ENCODE measurements at places on chromosomes 2 and 18.
A peak's percentile ranks its signal among the peaks of the same experiment; 100 is the strongest.

DNA sequence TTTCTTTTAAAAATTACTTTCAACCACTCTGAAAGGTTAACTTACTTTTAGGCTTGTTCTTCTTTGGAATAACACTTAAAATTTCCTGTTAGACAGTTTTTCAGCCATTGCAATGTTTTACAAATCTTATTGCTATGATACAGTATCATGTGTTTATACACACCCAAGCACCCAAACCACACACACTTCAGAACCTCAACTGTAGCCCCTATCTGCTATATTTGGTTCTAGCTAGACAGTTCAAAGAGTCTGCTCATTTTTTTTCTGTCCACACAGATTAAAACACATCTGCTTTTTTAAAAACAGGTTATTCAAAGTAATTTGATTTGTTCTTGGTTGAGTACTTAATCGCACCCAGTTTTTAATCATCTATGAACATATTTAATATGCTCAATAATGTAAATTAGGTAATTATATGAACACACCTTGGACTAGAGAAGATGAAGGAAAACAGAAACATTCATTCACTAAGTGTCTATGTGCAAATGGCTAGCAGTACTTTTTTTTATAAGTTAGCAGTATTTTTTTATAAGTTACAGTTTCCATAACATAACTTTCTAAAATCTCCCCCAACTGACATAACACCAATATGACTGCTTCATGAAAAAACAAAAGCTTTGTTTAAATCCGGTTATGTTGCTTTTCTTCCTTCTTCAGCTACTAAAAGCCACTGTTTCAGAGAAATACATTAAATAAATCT lies 17.6 kb downstream of the FBXO11 start:
- DNase-seq: peak; percentile 10

DNA sequence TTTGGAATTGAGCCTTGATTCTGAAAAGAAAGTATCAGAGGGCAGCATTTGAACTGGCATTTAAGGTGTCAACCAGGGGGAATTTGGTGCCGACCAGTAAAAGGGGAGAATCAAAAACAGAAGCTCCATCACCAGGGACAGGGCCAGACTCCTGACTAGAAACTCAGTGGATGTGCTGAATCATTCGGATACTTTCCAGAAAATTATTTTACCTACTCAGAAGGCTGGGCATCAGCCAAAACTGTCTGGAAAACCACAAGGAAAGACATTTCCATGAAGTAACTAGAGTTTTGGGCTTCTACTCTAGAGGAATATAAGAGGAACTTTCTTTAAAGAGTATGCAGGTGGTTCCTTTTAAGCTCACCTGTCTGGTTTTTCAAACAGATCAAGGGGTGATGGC lies 756.6 kb downstream of the RNF144A start:
- no peak for DNase-seq

DNA sequence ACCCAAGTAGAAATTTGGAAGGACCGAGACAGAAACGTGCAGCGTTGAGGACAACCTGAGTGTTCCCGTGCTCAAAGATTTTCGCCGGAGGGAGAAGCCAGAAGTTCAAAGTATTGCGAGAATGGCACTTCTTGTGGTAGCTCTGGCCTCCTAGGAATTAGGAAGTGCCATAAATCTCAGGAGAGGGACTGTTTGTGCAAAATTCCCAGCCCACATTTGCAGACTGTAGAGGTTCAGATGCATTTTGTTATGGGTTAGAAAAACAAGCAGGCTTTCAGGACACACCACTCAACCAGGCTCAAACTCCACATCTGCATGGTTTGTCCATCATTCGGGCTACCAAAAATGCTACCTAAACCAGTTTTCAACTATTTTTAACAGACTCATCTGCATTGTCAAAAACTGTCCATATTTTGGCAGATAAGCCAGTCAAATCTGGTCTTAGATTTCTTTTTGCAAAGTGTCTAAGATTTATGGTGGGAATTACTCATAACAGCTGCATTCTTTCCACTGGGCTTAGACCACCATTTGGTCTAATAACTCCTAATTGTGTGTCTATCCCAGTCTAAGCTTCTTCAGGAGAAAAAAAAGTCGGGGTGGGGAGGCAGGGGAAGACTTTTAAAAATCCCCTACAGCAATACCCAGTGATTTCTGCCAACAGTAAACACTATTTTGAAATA lies 422.9 kb downstream of the ARHGAP15 start:
- DNase-seq: no peak

DNA sequence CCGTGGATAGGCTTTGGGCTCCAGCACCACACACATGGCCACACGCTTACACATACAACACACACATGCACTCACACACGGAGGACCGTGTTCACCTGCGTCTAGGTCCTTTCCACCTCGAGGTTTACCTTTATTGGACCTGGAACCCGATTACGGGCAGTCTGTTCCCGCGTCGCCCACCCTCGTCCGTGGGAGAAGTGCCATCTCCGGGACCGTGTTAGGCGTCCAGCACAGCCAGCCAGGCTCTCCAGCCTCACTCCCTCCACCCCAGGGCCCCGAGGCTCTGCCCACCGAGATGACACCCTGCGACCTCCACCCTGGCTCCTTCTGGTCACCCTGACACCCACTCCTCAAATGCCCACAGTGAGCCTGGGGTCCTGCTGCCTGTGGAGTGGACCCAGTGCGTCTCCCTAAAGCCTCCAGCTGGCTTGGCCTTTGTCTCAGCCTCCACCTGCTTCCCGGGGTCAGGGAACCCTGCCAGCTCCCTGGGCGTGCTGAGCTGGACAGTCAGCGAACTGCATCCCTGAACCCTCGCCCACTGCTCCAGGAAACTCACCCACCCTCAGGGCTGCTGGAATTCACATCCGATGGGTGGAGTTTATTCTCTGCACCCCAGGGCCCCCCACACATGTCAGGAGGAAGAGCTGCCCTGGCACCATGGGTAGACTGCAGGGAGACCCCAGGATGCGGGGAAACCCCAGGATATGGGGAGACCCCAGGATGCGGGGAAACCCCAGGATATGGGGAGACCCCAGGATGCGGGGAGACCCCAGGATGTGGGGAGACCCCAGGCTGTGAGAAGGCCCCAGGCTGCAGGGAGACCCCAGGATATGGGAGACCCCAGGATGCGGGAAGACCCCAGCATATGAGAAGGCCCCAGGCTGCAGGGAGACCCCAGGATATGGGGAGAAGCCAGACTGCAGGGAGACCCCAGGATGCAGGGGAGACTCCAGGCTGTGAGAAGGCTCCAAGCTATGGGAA lies 33.0 kb downstream of the ADI1 start:
- DNase-seq: no peak

DNA sequence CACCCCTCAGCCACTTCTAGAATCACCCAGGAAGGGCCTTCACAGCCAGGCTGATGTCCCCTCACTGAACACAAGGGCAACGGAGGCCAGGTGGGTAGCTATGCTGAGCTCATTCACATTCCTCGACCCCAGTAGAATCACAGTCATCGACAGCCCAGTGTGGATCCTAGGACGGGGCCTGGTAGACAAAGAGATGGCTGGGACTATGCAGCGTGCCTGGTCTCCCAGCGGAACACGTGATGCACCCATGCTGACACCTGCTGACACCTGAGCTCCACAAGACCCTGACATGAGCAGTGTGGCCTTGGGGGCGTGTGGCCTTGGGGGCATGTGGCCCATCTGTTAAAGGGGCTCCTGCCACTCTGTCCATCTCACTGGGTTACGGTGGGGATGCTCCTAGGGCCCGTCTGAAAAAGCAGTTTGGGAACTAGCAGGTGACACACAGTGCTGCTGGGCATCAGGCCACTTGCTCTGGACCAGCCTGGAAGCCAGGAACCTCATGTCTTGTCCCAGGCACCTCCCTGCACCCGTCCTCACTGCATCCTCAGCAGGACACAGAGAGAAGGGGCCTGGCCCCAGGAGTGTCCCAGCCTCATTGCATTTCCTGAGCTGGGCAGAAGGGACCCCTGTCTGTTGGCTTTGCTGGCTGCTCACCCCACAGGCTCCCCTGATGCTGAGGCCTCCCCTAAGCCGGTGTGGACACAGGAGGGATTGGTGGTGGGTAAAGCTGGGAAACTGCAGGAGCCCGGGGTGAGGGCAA lies 9.7 kb downstream of the ECEL1 start:
- DNase-seq: no peak

- DNase-seq: no peak
Measured at GRCh38 chr2:6368281-6368680, 497.4 kb downstream of the CMPK2 start.

DNA sequence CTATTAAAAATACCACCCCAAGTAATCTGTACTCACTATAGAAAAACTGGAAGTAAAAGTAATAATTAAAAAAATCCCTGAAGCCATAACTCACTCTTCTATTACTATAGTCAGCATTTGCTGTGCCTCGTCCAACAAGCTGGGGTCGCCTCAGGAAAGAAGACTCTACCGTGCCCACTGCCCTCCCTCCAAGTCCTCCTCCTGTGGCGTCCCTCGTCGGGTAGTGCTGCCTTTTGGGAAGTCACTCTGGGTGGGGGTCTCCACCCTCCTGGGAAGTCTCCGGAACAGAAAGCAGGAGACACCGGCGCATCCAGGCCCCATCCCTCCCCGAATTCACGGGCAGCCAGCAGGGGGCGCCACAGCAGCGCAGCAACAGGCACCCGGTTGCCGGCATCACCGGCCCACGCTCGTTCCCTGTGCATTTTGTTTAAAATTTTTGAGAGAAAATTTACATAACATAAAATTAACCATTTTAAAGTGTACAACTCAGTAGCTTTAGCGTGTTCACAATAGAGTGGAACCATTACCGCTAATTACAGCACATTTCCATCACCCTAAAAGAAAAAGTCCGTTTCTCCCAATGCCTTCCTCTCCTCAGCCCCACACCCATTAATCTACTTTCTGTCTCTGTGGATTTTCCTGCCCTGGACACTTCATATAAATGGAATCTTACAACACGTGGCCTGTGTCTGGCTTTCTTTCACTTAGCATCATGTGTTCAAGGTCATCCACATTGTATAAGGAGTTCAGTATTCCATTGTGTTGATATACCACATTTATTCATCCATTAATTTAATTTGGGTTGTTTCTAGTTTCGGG lies 62.2 kb downstream of the ADNP2 start:
- peak; percentile 15 for DNase-seq

GRCh38 chr2:120765678-120766469 lies 30.2 kb downstream of the GLI2 start:
- DNase-seq: no peak

DNA sequence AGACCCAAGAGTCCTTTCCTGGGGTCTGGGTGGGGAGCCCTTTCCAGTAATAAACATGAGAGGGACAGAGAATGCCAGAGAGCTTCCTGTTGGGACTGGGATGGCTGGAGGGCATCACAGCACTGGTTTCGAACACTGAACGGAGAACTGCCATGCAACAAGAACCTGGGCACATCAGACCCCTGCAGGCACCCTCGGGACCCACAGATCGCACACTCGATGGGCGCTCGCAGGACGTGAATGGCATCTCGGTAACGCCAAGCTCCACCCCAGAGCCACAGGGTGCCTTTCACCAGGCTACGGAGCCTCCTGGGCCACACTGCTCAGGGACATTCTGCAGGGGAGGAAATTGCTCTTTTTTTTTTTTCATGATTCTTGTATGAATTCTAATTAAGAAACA lies 25.1 kb downstream of the SLC66A2 start:
- DNase-seq: no peak

DNA sequence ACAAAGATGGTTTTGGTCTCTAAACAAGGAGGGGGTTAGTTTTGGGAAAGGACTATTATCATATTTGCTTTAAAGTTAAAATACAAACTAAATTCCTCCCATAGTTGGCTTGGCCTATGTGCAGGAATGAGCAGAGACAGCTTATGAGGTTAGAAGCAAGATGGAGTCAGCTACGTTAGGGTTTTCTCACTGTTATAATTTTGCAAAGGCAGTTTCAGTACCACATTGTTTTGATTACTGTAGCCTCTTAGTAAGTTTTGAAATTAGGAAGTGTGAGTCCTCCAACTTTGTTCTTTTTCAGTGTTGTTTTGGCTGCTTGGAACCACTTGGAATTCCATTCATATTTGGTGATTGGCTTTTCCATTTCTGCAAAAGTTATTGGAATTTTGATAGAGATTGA lies 23.4 kb downstream of the LCLAT1 start:
- no peak for DNase-seq

DNA sequence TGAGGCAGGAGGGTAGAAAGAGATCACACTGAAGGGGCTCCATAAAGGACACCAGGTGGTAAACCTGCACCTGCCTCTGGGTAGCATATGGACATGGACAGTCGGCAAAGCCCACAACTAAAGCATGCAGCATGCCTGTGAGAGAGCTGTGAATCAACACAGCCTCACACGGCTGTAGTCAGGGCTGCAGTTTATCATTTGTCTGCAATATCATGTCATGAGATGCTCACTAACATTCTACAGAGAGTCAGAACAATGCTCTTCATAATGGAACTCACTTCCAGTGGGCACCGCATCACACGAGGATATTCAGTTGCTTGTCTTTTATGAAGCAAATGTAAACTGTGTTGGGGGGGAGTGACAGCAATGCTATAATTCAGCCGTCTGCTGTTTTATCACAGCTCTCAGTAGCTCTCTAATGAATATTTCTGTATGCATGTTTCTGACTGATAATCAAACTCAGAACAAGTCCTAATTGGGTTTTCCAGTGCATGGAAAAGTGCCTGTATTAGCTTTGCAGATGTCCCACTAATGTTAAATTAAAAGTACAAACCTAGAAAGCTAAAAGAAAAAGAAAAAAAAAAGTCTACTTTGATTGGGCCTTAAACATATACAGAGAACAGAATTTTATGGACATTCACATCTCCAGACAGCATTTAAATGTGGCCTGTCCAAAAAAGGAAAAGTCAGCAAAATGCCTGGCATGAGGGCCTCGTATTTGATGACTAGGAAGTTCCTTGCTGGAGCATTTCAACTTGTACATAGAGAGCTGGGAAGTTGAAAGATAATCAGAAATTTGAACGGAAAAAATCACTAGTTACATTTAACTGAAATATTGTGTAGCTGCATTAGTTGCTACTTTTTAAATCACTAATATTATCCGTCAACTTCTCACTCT lies 406.1 kb upstream of the SOX11 start:
- DNase-seq: no peak

GRCh38 chr2:210167227-210167626 lies 4.0 kb downstream of the KANSL1L start:
- no peak for DNase-seq

DNA sequence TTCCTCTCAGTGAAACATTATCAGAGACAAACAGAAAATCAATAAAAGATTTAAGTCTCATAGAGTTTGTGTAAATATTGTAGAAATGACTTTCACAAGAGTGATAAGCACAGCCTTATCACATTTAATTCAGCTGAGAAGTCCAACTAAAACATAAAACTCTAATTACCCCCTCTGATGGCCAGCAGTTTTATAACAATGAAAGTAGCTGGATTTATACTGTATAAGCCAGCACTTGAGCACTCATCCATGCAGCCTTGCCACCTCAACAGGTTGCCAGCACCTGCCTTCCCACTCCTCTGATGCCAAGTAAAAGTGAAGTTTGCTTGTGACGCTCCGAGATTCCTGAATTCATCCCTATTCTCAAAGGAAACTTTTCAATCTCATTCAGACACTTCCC lies 103.0 kb upstream of the STK39 start:
- DNase-seq: no peak

DNA sequence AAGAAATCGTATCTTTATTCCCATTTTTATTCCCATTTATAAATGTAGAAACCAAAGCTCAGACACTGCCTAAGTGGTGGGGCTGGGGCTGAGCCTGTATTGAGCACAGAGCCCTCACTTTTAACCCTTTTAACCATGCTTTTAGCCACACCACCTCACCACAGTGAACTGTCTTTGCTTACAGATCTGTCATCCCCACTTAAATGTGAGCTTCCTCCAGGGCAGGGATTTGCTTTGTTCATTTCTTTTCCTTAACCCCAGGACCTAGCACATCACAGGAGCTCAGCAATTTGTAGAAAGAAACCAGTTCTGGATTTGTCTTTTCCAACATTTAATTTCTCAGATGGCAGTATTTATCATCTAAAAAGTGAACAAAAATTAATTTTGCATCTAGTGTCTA lies 2.2 kb downstream of the BOD1L2 start:
- no peak for DNase-seq

All from effector CD4-positive, alpha-beta T cell (primary cell).